Lower lobe of right lung (tissue), 2 donors: ENCODE measurements at places on chromosomes 3 and 15. TPM values are rescaled to one million over a fixed set of nuclear protein-coding genes. Genes with fewer than 3 reads are reported as not detected.

The ARNT2 gene
- total RNA-seq, result 11.4 TPM

The RAB27A gene
- total RNA-seq, result 63.4 TPM

DNA sequence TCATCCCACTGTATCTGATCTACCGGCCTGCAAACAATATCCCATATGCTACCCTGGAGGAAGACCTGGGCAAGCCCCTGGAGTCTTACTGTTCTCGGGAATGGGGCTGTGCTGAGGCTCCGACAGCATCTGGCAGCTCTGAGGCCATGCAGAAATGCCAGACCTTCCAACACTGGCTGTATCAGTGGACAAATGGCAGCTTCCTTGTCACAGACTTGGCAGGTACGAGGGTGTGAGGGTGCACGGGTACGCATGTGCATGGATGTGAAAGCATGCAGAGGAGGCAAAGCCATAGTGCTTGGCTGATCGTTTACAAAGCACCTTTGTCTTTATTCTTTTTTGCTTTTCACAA lies 20.0 kb upstream of the SLC28A1 start:
- no peak overlapping the region for H3K4me3 ChIP-seq
- DNase-seq, result no peak
- H3K4me1 ChIP-seq, result peaks cover 6% of the 10 kb centered on the region
- no peak overlapping the region for H3K27ac ChIP-seq
- H3K36me3 ChIP-seq, result peaks cover 3% of the 10 kb centered on the region

The IL17RE gene
- 21.5 TPM for total RNA-seq

DNA sequence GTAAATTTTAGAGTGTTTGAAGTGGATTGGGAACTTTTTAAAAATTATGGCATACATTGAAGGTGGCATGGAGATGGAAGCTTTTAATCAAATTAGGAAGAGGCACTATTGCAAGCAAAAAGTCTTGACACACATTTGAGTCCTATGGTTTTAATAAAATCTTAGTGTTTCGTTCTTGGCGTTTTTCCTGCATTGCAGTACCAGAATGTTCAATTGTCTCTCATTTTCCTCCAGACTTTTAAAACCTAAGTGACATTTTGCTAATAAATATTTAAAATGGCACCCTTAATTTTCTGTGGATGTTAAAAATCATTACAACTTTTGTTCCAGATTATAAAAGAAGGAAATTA lies 2.2 kb downstream of the TGFBR2 start:
- no peaks in the 10 kb centered on the region for H3K36me3 ChIP-seq
- no peak for DNase-seq
- H3K4me1 ChIP-seq, result peaks cover 64% of the 10 kb centered on the region
- peak overlapping the region; percentile 100 for H3K27ac ChIP-seq
- no peaks in the 10 kb centered on the region for H3K27me3 ChIP-seq

The SSUH2 gene
- total RNA-seq, result not detected

GRCh38 chr3:17982211-17982880 lies 239.9 kb upstream of the TBC1D5 start:
- no peak overlapping the region for H3K4me3 ChIP-seq
- no peaks in the 10 kb centered on the region for H3K4me1 ChIP-seq
- no peaks in the 10 kb centered on the region for H3K36me3 ChIP-seq
- no peak overlapping the region for H3K27ac ChIP-seq
- no peak for DNase-seq

The CISH gene
- total RNA-seq, result 48.8 TPM

GRCh38 chr3:8485141-8485870 lies 16.3 kb upstream of the LMCD1 start:
- H3K27me3 ChIP-seq, result no peaks in the 10 kb centered on the region
- H3K4me1 ChIP-seq, result peaks cover 28% of the 10 kb centered on the region
- no peak overlapping the region for H3K27ac ChIP-seq
- DNase-seq, result no peak

DNA sequence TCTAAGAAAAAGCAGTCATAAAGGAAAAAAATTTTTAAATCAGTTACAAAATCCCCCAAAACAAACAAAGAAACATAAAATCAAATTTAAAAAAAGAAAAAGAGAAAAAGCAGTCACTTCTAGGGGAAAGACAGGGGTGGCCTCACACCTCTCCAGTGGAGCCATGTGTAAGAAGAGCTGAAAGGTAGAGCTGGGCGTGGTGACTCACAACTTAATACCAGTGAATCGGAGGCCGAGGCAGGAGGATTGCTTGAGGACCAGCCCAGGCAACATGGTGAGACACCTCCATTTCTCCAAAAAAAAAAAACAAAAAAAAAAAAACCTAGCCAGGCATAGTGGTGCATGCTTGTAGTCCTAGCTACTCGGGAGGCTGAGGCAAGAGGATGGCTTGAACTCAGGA lies 14.7 kb downstream of the MESD start:
- no peak overlapping the region for H3K4me3 ChIP-seq
- H3K36me3 ChIP-seq, result peaks cover 39% of the 10 kb centered on the region

GRCh38 chr15:56759450-56759845 lies 26.1 kb upstream of the ZNF280D start:
- H3K4me1 ChIP-seq, result peaks cover 7% of the 10 kb centered on the region
- no peaks in the 10 kb centered on the region for H3K27me3 ChIP-seq
- DNase-seq, result no peak
- no peak overlapping the region for H3K27ac ChIP-seq
- no peak overlapping the region for H3K4me3 ChIP-seq

The MKRN2OS gene
- total RNA-seq, result not detected

GRCh38 chr3:101780661-101781060 lies 1.6 kb downstream of the NXPE3 start:
- peaks cover 41% of the 10 kb centered on the region for H3K4me1 ChIP-seq
- no peaks in the 10 kb centered on the region for H3K27me3 ChIP-seq
- no peak overlapping the region for H3K4me3 ChIP-seq
- DNase-seq, result no peak
- no peak overlapping the region for H3K27ac ChIP-seq

DNA sequence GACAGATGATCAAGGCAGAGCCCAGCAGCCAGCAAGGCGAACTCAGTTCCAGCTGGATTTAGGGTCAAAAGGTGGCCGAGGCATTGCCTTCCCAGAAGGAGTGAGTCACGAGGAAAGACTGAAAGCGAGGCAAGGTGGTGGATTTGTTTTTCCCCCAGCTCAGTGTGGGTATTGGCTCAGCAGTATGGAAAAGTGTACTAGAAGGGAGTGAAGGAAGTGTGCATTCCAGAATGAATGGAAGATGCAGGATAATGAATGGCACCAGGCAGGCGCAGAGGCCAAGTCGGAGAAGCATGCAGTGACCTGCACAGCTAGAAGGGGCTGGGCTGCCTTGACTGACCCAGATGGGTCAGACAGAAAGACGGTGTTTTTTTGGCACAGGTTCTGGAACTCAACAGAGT lies 46.3 kb downstream of the FOXP1 start:
- H3K4me1 ChIP-seq, result peaks cover 25% of the 10 kb centered on the region
- no peak for DNase-seq
- no peak overlapping the region for H3K4me3 ChIP-seq
- H3K27me3 ChIP-seq, result no peaks in the 10 kb centered on the region
- no peaks in the 10 kb centered on the region for H3K36me3 ChIP-seq
- no peak overlapping the region for H3K27ac ChIP-seq

The REC114 gene
- not detected for total RNA-seq

- H3K4me1 ChIP-seq, result no peaks in the 10 kb centered on the region
- no peaks in the 10 kb centered on the region for H3K36me3 ChIP-seq
- no peak overlapping the region for H3K27ac ChIP-seq
- no peak for DNase-seq
- H3K27me3 ChIP-seq, result no peaks in the 10 kb centered on the region
These were observed 6.6 kb upstream of the MINDY2 start for GRCh38 chr15:58764468-58764867.

GRCh38 chr15:78982736-78983135 lies 37.9 kb upstream of the CTSH start:
- H3K36me3 ChIP-seq, result no peaks in the 10 kb centered on the region
- H3K4me3 ChIP-seq, result no peak overlapping the region
- H3K27ac ChIP-seq, result no peak overlapping the region
- H3K27me3 ChIP-seq, result no peaks in the 10 kb centered on the region
- peaks cover 3% of the 10 kb centered on the region for H3K4me1 ChIP-seq

The GRK7 gene
- total RNA-seq, result not detected
